ENCODE measurements at places on chromosomes 3 and 15. TPM values are rescaled to one million over a fixed set of nuclear protein-coding genes. Genes with fewer than 3 reads are reported as not detected.

DNA sequence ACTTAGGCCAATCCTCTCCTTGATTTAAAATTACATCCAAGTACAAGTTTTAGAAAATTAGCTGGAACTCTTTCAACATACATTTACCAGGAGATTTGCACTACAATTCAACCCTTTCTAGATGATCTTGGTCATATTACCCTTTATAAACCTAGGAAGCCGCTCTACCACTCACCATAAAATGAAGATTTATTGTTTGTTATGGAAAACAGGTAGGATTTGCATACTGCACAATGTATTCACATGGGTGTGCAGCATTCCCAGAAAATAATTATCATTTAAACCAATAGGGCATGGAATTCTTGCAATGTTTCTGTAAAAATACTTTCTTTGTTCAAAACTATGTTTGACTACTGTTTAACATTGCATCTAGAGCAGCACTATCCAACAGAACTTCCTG lies 18.4 kb upstream of the RETNLB start:
- H3K4me3 ChIP-seq = no peak overlapping the region
- H3K27ac ChIP-seq = no peak overlapping the region
- peaks cover 37% of the 10 kb centered on the region for H3K4me1 ChIP-seq
- H3K27me3 ChIP-seq = no peaks in the 10 kb centered on the region
- DNase-seq = no peak
- H3K36me3 ChIP-seq = peaks cover 1% of the 10 kb centered on the region

- H3K4me3 ChIP-seq = no peak overlapping the region
- H3K27me3 ChIP-seq = no peaks in the 10 kb centered on the region
- H3K27ac ChIP-seq = no peak overlapping the region
- DNase-seq = no peak
These were observed 42.3 kb downstream of the DNAH1 start for GRCh38 chr3:52358362-52358940.

DNA sequence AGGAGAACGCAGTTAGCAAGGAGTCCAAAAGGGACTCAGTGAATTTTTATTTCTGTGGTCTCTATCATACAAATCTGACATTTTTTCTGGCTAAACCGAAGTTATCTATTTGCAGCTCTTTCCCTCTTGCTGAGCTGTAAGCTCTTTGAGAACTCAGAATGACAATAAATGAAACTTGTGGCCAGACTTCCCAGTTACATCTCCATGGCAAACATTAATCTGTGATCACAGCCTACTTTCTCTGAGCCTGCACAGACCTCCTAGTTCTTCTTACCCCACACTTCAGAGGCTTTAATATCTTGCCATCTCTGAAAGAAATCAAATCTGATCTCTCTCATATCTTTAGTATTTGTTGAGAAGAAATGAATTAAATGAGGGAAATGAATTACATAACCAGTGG lies 58.0 kb downstream of the PLD1 start:
- H3K27me3 ChIP-seq = peaks cover 12% of the 10 kb centered on the region
- no peaks in the 10 kb centered on the region for H3K36me3 ChIP-seq
- DNase-seq = no peak
- H3K27ac ChIP-seq = no peak overlapping the region
- no peaks in the 10 kb centered on the region for H3K4me1 ChIP-seq

- peaks cover 3% of the 10 kb centered on the region for H3K36me3 ChIP-seq
- H3K4me1 ChIP-seq = peaks cover 68% of the 10 kb centered on the region
- no peaks in the 10 kb centered on the region for H3K27me3 ChIP-seq
- no peak for DNase-seq
These were observed 56.8 kb upstream of the ICE2 start for GRCh38 chr15:60535743-60536142.

A4GNT gene
- total RNA-seq = not detected
